ENCODE measurements at places on chromosomes 5 and 9. TPM values are rescaled to one million over a fixed set of nuclear protein-coding genes. Genes with fewer than 3 reads are reported as not detected.

The ENHO gene
- total RNA-seq, result 0.61 TPM

The PTPRD gene
- 49.5 TPM for total RNA-seq

GRCh38 chr9:95409650-95410426, 92.3 kb upstream of the FANCC start:
- H3K4me3 ChIP-seq, result no peak overlapping the region
- no peaks in the 10 kb centered on the region for H3K27me3 ChIP-seq

The NKD2 gene
- 61.5 TPM for total RNA-seq

- no peak overlapping the region for H3K4me3 ChIP-seq
- no peaks in the 10 kb centered on the region for H3K4me1 ChIP-seq
- H3K27me3 ChIP-seq, result no peaks in the 10 kb centered on the region
- no peak for DNase-seq
- H3K36me3 ChIP-seq, result no peaks in the 10 kb centered on the region
- no peak overlapping the region for H3K27ac ChIP-seq
Observed at GRCh38 chr5:154673506-154673905, 81.7 kb upstream of the LARP1 start.

DNA sequence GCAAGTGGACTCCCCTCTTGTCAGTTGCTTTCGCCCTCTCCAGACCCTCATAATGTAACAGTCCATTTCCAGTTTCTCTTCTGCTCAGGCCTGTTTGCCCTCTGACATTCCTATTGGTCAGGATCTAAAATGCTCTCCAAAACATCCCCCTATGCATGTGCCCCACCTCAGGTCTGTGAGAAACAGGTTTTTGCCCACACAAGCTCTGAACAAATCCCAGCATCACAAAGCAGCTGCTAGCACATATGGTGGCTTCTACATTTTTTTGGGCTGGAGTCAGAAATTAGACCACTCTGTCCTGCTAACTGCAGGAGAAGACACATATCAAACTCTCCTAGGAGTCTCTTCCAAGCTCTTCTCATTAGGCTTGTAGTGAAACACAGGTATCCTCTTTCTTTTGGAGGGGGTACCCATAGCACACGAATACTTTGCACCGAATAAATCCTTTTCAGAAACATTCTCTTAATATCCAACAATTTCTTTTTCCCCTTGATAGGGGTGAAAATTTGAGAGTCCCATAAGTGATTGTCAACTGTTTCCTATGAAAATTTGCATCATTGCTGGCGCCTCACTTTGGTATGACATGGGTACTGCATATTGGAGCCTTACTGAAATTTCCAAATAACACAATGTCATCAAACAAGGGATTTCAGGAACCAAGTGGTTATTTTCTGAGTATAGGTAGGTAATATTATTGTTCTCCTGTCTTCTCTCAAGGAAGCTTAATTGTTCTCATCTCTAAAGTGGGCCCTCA, 19.3 kb upstream of the HSPA9 start:
- H3K36me3 ChIP-seq, result no peaks in the 10 kb centered on the region
- no peaks in the 10 kb centered on the region for H3K27me3 ChIP-seq
- H3K4me3 ChIP-seq, result no peak overlapping the region
- DNase-seq, result no peak
- H3K27ac ChIP-seq, result no peak overlapping the region

The MAPKAP1 gene
- total RNA-seq, result 89.5 TPM

GRCh38 chr9:18761742-18762300, 271.2 kb downstream of the SAXO1 start:
- H3K4me1 ChIP-seq, result no peaks in the 10 kb centered on the region
- no peak overlapping the region for H3K27ac ChIP-seq
- H3K36me3 ChIP-seq, result no peaks in the 10 kb centered on the region

GRCh38 chr9:99057665-99058625, 47.0 kb upstream of the TGFBR1 start:
- H3K27me3 ChIP-seq, result no peaks in the 10 kb centered on the region
- peaks cover 44% of the 10 kb centered on the region for H3K4me1 ChIP-seq
- DNase-seq, result peak; percentile 72

The KCNIP1 gene
- total RNA-seq, result 0.52 TPM

GRCh38 chr9:110579034-110579861, at the start of gene SVEP1:
SVEP1 (minus strand) TSS chr9:110579741; CDS start chr9:110579543, 198 bp downstream.
- peak within 1 kb of the TSS; percentile 40 for H3K4me3 ChIP-seq
- H3K27ac ChIP-seq, result peak within 1 kb of the TSS; percentile 81
- no peaks in the 10 kb centered on the region for H3K4me1 ChIP-seq
- peaks cover 62% of the 10 kb centered on the region for H3K27me3 ChIP-seq
- peak; percentile 72 for DNase-seq
- no peaks in the 10 kb centered on the region for H3K36me3 ChIP-seq

The ZFYVE16 gene
- 56.3 TPM for total RNA-seq

The LCN15 gene
- not detected for total RNA-seq

The TLX3 gene
- not detected for total RNA-seq

GRCh38 chr5:115317320-115317719, 20.9 kb upstream of the CCDC112 start:
- DNase-seq, result no peak
- H3K27me3 ChIP-seq, result no peaks in the 10 kb centered on the region
- H3K27ac ChIP-seq, result no peak overlapping the region
- H3K4me1 ChIP-seq, result no peaks in the 10 kb centered on the region
- no peak overlapping the region for H3K4me3 ChIP-seq
- no peaks in the 10 kb centered on the region for H3K36me3 ChIP-seq

DNA sequence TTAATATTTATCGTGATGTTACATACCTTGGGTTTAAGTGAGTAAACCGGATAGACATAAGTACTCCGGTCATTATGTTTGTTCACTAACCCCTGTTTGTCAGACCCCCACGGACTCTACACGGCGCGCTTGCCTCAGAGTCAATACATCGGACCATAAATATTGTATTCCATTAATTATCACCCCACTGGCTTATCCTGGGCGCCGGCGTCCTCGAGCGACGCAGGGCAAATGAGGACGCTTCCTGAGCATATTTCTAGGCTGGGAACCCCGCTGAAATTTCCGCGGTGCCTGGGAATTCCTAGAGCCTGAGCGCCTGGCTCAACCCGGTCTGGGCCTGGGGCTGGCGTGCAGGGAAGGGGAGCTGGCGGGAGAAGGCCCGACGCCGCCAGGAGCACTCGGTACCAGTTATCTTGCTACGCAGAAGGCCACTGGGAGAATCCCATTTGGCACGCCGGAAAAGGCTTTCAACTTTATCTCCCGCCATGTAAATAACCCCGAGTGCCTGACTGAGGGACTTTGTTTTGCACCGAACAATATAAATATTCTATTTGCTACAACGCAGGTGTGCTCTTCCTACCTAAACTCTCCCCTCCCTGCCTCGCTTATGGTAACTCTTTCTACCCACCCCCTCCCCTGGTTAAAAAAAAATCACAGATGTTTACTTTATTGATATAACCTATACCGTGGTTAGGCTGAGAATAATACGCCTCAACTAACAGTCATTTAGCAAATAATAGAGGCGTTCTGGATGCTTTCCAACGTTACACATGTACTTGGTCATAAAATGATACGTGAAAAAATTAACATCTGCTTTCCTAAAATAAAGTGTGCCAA, 19.4 kb downstream of the NR2F1 start:
- H3K4me1 ChIP-seq, result no peaks in the 10 kb centered on the region
- no peak for DNase-seq
- H3K36me3 ChIP-seq, result no peaks in the 10 kb centered on the region
- peaks cover 89% of the 10 kb centered on the region for H3K27me3 ChIP-seq
- H3K27ac ChIP-seq, result peak overlapping the region; percentile 69
- no peak overlapping the region for H3K4me3 ChIP-seq

GRCh38 chr9:83538172-83538889, at the start of gene FRMD3:
FRMD3 (minus strand) TSS chr9:83538401; CDS start chr9:83538231, 170 bp downstream.
- peak; percentile 60 for DNase-seq
- H3K4me1 ChIP-seq, result peaks cover 9% of the 10 kb centered on the region
- H3K27ac ChIP-seq, result peak within 1 kb of the TSS; percentile 45
- H3K27me3 ChIP-seq, result peaks cover 26% of the 10 kb centered on the region
- H3K36me3 ChIP-seq, result no peaks in the 10 kb centered on the region

The SH2D3C gene
- total RNA-seq, result 21.7 TPM

- H3K36me3 ChIP-seq, result no peaks in the 10 kb centered on the region
- H3K27me3 ChIP-seq, result no peaks in the 10 kb centered on the region
- H3K4me1 ChIP-seq, result no peaks in the 10 kb centered on the region
- peak overlapping the region; percentile 88 for H3K27ac ChIP-seq
- H3K4me3 ChIP-seq, result peak overlapping the region; percentile 74
Observed at GRCh38 chr5:77086368-77086688, 757 bp downstream of the ZBED3 start.

DNA sequence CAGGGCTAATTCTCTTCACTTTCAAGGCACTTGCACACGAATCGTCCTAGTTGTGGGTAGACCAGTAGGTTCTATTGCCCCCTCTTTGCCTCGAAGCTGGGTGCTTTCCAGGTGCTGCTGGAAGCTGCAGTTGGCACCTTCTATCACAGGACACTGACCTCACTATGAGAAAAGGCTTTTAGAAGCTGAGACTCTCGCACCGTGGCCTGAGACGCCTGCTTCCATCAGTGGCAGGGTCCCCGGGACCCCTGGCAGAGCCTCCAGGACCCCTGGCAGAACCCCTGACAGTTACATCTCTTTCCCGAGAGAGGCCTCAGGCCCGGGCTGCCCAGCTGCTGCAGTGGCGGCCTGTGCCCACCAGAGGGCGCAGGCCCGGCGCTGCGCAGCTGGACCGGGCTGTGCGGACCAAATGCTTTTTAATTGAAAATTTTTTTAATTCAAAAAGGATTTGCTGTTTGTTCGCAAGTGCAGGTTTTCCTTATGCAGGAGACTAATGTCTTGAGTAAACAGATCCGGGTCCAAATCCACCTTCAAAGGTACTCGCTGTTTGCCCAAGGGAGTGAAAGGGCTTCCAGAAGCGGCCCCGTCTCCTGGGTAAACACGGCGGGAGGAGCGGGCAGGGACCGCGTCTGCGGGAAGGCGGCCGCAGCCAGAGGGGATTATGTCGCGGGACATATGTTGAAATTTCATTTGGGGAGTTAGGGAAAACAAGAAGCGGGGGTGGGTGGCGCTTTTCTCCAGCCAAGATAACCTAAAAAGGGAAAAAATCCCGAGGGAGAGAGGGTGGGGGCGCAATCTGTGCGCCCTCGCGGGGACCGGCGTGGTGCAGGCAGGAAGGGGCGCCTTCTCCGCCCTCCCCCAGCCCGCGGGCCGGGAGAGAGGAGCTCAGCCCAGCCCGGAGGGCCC, 114.5 kb upstream of the LMX1B start:
- peaks cover 33% of the 10 kb centered on the region for H3K4me1 ChIP-seq
- no peaks in the 10 kb centered on the region for H3K27me3 ChIP-seq
- no peak for DNase-seq
- no peak overlapping the region for H3K27ac ChIP-seq
- H3K4me3 ChIP-seq, result peak overlapping the region; percentile 23

The TMEM252 gene
- total RNA-seq, result not detected

Data from left lung (tissue), 14 donors.